Epithelial cell of proximal tubule (primary cell): ENCODE measurements at places on chromosomes 3 and 15.

GRCh38 chr3:14248849-14249523, 70.4 kb downstream of the LSM3 start:
- DNase-seq, result no peak

DNA sequence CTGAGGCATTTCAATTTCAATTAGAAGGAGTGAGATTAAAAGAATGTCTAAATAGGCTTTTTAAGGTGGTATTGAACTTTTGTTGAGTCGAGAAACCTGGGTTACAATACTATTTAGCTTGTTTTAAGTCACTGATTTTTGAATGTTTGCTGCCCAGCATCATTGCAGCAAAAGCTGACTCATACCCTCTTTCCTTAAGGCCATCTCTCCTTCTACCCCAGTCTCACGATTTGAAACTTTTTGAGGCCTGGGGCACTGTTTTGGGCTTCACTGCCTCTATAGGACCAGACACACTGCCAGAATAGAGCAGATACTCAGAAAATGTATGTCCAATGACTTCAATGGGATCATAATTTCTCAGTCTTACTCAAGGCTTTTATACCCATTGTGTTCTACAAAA, 319.6 kb upstream of the TGFBR2 start:
- no peak for DNase-seq

DNA sequence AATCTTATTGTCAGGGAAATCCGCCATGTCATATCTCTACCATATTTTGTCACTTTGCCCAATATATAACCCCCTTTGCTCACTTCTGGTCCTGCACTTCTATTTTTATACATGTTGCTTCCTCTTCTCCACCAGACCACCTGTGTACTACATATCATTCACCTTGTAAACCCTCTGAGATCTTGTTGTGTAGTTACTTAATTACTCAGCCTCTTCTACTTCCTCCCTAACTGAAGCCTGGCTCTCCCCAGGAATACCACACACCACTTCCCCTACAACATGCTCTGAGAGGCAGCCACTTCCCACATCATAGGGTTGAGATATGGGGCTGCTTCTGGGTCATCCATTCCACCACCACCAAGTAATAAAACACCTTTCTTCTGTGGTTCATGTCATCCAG, 10.0 kb downstream of the HEXA start:
- no peak for DNase-seq

GRCh38 chr15:34223904-34224596, 766 bp upstream of the EMC4 start:
- no peak for DNase-seq

DNA sequence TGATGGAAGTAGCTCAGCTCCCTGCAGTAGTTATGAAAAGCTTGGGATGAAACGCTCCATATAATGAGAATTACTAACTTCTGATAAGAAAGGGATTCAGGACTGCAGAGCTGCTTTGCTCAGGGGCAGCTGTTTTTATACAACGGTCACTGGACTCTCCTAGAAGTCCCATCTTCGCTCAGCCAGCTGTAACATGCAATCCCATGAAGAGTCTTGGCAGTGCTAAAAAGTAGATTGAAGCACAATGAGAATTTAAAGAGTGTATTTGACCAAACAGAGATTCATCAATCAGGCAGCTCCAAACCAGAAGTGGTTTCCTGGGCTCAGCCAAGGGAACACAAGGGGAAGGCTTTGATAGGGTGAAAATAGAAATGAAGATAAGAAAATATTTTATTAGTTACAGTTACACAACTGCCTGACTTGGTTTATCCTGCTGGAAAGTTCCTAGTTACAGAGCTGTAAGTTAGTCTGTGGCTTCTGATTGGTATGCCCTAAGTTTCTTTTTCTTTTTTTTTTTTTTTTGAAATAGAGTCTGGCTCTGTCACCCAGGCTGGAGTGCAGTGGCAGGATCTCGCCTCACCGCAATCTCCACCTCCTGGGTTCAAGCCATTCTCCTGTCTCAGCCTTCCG, 24.1 kb downstream of the SIDT1 start:
- no peak for DNase-seq

- no peak for DNase-seq
These were observed 35.9 kb downstream of the OXNAD1 start for GRCh38 chr3:16300881-16301359.

- DNase-seq, result no peak
These were observed 20.9 kb downstream of the PTPRG start for GRCh38 chr3:61582287-61582686.

- no peak for DNase-seq
These were observed 784.0 kb upstream of the SEMA6D start for GRCh38 chr15:46933332-46933731.

GRCh38 chr3:183475016-183475763, 46.8 kb upstream of the MCF2L2 start:
- no peak for DNase-seq

DNA sequence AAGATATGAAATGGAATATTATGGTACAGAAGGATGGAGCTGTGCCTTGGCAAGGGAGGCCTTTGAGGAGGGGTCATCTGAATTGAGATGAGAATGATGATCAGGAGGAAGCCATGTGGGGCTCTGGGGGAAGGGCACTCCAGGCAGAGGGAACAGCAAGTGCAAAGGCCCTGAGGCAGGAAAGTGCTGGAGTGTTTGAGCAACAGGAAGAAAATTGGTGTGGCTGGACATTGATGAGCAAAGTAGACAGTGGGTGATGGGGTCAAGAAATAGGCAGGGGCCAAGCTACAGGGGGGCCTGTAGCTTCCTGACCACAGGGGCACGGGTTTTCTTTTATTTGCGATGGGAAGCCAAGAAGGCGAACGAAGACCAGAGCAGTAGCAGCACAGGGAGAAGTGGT, 3.3 kb upstream of the GP9 start:
- no peak for DNase-seq

GRCh38 chr15:78059110-78059839, 18.2 kb downstream of the TBC1D2B start:
- no peak for DNase-seq

GRCh38 chr15:91067036-91067435, 33.0 kb upstream of the SV2B start:
- DNase-seq, result no peak

DNA sequence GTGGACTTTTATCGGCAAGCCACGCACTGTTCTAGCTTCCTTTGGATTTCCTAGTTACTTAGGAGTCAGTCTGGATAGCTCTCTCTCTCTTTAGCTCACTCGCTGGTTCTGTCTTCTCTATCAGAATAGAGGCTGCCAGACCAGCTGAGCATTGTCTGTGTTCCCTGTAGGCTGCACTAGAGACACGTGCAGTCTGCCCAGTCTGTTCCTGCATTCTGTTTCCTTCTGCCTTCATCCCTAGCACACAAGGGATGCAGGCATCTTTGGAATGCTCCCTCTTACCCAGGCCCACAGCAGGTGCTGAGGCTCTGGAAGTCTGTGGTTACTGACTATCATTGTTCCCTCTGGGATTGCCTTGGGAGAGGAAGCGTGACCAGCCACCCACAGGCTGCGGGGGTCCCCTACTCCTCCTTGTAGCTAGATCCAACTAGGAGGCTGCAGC, 322.8 kb downstream of the ZNF621 start:
- DNase-seq, result no peak

DNA sequence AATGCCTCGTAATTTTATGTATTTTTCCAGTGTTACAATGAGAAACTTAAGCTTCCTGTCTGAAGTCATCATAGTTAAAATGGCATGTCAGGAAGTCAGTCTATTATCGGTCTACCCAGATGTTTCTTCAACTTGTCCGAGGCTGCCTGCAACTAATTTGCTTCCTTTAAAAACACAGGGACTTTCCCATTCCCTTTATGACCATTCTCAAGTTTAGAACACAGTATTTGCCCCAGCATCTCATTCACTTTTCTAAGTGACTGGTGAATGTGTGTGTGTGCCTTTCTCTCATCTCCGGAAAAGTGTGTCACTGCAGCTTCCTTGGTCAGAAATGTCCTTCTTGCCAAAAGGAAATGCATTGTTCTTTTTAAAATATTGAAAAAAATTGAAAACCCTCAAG, 466.6 kb downstream of the RAP2B start:
- DNase-seq, result no peak

DNA sequence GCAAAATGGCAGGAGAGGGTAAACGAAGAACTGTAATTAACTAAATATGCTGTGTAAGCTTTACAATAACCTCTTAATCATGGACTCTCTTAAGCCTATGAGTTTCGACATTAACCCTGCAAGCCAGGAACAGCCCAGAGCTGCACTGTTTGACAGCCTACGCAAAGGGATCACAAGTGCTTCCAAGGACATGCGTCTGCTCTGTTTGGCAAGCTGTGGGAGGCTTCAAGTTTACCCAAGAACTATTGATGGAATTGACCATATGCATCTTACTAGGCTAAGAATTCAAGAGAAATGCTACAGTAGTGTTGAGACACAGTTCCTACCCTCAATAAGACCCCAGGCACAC, 66.0 kb downstream of the PDZRN3 start:
- no peak for DNase-seq

DNA sequence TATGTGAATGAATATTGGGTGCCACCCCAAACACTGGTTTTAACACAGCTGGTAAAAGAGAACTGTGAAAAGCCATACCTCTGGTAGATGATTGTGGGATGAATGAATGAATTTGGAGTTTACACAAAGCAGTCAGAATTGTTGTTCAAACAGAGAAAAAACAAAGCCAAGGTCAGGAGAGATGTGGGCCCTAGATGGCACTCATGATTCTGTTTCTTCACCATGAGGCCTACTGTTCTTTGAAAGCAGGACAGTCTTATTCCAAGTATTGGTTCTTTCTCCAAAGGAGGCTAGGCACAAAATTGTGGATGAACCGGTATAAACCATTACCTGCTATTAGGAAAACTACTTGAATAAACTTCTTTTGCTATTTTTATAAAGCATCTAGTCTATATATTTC, 97.6 kb downstream of the SAMMSON start:
- DNase-seq, result no peak

DNA sequence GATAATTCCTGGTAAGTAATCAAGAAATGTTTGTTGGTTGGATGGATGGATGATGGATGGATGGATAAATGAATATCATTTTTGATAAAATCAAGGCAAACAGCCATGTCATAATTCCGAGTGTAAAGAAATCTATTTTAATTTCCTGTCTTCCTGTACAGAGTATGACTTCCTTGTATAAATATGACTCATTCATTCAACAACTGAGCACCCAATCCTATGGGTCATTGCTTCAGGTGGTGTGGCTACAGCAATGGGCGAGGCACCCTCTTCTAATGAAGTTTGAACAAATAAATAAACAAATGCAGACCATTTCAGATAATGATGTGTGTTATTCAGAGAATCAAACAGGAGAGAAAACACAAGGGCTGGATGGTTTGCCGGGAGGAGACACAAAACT, 198.7 kb downstream of the TNIK start:
- peak; percentile 39 for DNase-seq

DNA sequence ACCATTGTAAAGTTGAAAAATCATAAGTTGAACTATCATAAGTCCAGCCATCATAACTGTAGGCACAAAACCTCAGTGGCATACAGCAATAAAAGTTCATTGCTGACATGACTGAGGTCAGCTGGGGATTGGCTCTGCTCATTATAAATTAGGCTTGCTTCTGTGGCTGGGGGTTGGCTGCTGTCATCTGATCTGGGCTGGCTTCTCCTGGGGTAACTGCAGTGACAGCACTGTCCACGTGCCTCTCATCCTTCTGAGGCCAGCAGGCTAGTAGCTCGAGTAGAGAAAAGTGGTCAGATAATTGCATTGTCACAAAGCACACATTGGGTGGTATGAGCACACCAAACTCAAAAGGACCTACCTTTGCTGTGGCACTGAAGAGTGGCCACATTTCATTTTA, 31.3 kb downstream of the CMTM7 start:
- DNase-seq, result no peak

- no peak for DNase-seq
These were observed 244.4 kb downstream of the UACA start for GRCh38 chr15:70519004-70519365.

- no peak for DNase-seq
These were observed 27.4 kb downstream of the SH3GL3 start for GRCh38 chr15:83474578-83474977.

DNA sequence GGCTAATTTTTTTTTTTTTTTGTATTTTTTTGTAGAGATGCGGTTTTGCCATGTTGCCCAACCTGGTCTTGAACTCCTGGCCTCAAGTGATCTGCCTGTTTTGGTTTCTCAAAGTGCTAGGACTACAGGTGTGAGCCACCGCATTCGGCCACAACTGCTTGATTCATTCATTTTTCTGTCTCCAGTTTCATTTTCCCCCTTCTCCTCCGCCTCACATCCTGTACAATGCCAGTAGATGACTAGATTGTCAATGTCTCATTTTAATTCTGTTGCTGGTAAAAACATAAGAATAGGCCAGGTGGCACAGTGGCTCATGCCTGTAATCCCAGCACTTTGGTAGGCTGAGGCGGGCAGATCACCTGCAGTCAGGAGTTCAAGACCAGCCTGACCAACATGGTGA, 12.0 kb upstream of the ZNF592 start:
- no peak for DNase-seq

DNA sequence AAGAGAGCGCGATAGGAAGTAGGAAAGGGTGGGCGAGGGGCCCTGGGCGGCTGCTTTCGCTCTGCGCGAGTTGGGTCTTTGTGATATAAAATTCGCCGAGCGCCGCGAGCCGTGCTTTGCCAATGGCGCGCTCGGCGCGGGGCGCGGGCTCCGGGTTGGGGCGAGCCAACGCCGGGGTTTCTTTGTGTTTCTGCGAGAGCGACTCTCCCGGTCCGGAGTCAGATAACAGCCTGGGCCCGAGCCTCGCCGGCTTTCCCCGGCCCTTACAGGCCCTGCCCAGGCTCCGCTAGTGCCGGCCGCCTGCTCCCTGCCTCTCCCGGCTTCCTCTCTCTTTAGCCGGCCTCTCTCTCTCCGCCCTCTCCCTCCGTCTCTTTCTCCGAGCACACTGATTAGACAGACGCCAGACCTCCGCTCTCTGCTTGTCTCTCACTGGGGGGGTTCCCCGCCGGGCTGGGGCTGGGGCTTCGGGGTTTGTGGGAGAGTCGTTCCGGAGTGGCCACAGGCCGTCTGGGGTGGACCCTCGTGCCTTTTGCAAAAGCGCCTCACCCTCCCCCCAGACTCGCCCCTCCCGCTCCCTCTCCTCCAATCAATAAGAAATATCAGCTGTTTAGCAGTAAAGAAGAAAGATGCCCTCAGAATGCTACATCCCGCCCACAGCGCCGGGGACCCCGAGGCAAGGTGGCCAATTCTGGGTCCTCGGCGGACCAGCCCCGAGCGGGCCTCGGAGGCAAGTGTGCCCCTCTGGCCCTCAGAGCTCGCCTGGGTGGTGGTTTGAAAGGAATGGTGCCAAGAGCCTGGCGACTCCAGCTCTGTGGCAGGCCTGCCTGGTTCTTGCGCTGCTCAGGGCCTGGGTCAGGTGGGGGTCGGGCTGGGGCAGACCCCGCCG, 2.9 kb downstream of the NR2F2 start:
- DNase-seq, result no peak

- DNase-seq, result no peak
These were observed 115.0 kb downstream of the FOXP1 start for GRCh38 chr3:71468311-71469137.

DNA sequence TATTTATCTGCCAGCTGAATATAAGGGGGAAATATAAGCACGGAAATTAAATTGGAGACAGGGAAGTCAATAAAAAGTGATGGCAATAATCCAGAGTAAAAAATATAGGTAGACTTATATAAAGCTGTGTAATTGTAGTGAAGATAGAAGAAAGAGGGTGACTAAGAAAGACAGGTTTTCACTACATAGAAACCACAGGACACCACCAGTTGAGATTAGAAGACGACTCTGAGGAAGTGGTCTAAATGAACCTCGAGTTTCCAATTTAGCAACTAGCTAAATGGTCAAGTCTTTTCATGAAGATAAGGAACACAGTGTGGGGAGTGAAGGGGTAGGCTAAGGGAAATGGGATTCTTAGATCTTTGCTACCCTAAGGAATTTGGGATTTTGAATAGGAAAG, 188.8 kb upstream of the ARL6 start:
- no peak for DNase-seq
